ENCODE measurements at places on chromosomes 13 and 19.

DNA sequence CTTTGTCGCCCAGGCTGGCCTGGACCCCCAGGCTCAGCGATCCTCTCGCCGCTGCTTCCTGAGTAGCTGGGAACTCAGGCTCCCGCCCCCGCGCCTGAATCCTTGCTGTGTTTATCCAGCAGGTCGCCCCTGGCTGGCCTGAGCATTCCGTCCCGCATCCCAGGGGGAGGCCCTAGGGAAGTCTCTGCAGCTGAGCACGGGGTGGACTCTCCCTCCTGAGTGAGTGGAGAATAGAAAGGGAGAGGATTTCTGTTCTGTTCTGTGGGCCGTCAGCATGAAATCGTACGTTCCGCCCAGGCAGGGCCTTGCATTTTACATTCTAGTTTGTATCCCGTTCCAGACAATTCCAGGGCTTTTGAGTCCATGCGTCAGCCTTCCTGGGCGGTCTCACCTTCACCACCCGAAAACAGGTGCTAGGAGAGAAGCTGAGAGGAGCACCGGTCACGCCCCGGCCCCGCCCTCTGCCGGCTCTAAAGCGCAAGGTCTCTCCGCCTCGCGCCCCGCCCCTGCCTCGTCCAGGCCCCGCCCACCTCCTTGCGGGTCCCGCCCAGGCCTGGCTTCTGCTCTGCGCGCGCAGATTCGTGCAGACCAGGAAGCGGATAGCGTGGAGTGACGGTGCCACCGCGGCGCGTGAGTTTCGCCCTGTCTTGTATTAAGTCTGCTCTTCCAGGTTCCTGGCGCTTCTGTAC lies at the start of gene ZNF761:
Gene ZNF761 (plus strand): TSS at position 586 of the 689 bp plus-strand sequence. CDS start 15,285 bp downstream, outside the sequence.
- peak; percentile 88 for DNase-seq

DNA sequence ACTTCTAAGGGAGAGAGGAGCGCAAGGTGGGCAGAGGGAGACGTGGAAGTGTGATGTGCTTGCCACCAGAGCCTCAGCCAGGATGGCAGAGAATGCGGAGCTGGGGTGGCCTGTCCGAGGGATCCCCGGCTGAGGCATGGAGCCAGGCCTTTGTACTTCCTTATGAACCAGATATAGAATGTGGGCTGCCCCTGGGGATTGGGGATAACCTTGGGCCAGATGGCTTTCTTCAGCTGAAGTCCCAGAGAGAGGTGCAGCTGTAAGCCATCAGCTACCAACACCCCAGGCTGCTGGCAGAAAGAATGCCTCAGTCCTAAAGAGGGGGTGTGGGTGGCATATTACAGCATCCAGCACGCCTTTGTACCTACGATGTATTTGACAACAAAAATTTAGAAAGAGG lies 25.5 kb upstream of the FBXO17 start:
- DNase-seq = no peak

DNA sequence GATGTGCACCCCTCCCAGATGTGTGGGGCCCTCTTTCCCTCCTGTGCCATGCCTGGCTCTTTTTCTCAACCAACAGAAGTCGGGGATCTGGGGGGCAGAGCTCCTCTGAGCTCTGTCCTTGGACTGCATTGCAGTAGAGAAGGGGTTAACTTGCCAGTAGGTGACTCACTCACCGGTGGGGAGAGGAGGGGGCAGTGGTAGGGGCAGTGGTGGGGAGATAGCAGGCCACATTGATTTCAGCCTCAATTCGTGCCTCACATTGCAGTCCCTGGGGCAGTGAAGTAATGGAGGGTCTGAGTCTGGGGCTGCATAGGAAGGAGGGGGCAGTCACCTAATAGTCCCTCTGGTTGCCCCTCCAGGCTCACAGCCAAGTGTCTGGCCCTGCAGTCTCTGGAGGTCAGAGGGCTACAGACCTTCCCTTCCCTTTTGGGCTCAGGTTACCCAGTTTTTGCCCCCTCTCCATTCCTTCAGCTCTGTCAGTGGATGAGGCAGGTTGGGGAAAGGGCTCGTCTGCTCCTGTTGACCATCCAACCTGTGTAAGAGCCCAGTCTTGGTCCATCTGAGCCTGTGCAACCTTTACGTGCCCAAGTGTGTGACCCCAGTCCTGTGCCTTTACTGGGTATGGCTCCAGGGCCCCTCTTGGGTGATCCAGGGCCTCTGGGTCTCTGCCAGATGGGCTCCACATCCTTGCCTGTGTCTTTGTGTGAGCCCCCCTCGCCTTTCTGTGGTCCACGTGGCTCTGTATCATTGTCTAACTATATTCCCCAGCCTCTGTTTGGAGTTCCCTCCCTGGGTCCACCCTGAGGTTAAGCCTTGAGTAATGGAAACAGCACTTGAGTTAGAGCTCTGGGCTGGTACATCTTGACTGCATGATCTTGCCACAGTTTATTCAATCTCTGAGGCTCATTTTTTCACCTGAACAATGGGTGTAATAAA lies 13.0 kb downstream of the CIC start:
- DNase-seq = no peak

DNA sequence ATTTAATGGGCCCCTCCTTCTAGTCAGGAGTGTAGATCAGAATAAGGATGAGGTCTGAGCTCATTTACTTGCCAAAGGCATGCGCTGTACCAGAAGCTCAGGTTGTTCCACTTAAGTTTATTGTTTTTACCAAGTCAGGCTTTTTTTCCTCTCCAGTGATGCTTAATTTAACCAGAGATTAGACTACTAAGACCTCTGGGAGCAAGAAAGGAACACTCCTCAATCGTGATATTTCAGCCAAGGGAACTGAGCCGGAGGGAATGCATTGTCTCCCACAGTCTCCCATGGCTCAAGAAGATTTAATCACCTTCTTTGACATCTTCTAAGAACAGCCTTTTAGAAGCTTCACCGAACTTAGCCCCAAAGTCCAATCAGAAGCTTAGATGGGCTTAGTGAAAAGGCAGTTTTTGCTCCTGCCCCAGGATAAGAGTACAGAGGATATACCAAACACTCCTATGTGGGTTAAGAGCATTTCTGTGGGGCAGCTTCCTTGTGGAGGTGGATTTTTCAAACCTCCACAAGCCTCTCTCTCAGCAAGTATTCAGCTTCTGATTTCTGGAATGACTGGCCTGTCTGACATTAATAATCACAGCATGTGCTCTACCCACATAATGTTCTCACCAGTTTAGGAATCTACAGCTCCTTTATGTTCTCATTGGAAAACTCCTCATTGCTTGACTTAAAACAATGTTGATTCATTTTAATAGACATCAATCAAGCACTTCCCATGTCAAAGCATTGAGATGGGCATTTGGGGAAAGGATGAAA lies 322.7 kb downstream of the SUCLA2 start:
- no peak for DNase-seq

DNA sequence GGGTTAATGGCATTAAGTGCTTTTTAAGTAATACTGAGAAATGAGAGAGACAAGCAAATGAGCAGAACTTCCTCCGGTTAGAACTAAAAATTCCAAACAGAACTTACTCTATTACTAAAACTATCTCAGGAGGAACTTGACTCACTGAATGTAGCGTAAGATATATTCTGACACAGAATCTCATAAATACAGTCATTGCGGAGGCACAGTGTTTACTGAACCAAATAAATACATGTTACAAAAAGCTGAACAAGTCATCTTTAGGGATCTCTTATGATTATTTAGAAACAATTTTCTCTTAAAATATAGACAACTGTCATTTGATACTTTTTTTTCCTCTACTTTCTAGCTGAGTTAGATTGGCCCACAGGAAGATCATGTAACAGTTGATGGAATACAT lies 283.1 kb downstream of the KLF12 start:
- DNase-seq = no peak

DNA sequence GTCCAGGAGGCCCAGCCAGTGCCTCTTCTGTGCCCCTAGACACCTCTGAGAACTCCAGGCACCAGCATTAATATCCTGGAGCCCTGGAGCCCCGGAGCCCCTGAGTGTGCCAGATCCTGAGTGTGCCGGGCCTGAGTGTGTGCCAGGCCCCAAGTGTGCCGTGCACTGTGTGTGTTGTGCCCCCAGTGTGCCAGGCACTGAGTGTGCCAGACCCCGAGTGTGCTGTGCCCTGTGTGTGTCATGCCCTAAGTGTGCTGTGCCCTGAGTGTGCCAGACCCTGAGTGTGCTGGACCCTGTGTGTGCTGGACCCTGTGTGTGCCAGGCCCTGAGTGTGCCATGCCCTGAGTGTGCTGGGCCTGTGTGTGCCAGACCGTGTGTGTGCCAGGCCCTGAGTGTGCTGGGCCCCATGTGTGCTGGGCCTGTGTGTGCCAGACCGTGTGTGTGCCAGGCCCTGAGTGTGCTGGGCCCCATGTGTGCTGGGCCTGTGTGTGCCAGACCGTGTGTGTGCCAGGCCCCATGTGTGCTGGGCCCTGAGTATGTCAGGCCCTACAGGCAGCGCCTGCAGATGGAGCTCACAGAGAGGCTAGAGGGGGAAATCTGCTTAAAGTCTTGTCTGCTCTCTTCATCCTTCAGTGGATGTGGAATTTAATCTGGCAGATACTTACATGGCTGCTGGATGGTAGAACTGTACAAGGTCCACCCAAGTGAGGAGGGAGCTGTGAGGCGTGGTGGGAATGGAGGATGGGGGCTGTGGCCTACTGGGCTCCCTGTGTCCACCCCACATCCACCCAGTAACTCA lies 53.9 kb downstream of the C13orf46 start:
- DNase-seq = no peak

GRCh38 chr13:105083992-105084391 lies 1451.5 kb downstream of the EFNB2 start:
- no peak for DNase-seq

DNA sequence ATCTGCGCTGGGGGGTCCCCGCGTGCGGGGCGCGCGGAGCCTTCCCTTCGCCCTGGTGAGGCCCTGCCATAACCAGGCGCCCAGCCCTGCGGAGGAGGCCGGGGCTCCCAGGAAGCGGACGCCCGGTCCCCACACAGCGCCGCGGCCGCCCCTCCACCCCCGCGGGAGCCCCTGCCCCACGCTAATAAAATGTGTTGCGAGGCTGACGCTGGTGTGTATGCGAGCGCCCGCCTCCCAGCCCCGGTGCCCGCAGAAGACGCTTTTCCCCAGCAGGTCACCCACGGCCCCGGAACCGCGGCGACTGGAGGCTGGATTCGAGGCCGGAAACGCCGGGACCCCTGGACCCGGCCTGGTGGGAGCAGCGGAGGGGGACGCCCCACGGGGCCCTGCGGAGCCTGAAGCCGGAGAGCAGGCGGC lies 12.1 kb upstream of the CDC34 start:
- DNase-seq = no peak

GRCh38 chr19:48745208-48745995 lies 1.3 kb downstream of the IZUMO1 start:
- DNase-seq = no peak

DNA sequence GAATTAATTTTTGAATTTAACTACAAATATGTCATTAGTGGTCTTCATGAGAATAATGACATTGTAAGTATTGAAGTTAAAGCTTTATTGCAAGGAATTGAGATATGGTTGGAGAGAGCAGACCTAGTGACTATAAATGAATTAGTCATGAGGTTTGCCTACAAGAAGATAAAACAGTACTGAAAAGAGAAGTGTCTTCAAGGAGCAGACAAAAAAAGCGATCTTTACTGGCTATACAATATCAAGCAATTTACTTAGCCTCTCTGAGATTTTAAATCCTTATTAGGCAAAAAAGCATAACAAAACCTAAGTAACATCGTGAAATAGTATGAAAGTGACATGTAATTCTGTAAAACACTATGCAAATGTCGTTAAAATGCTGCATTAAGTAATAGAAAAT lies 435.1 kb upstream of the PCDH20 start:
- DNase-seq = no peak

- no peak for DNase-seq
These were observed 2.8 kb downstream of the FAM124A start for GRCh38 chr13:51225029-51225428.

- no peak for DNase-seq
These were observed 90.4 kb downstream of the STOML3 start for GRCh38 chr13:38900188-38900587.

GRCh38 chr13:112761701-112762689 lies 72.2 kb downstream of the ATP11A start:
- DNase-seq = no peak

GRCh38 chr13:20171364-20171763 lies 10.5 kb upstream of the GJA3 start:
- peak; percentile 77 for DNase-seq

GRCh38 chr13:85816413-85816812 lies 17.2 kb upstream of the SLITRK6 start:
- no peak for DNase-seq

GRCh38 chr13:20350819-20351218 lies 118.7 kb upstream of the GJB6 start:
- DNase-seq = no peak

DNA sequence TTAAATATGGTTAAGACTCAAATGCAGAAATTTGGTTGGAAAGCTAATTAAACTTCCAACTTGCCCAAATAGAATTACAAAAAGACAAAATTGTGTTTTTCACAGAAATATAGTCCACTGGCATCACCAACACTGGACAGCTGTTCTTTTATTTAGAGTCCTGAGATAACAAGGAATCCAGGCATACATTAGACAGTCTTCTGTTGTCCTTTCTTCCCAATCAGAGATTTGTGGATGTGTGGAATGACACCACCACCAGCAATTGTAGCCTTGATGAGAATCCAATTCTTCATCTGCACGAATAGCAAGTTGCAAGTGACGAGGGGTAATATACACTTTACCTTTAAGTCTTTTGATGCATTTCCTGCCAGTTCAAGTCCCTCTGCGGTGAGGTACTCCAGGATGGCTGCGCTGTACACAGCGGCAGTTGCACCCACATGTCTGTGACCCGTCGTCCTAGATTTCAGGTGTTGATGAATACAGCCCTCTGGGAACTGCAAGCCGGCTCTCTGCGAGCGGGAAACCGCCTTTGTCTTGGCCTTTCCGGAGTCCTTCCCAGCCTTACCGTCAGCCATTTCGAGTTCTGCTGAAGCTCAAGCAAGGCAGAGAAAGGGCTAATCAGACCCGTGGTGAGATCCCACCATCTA lies 14.7 kb downstream of the UBAC2 start:
- DNase-seq = no peak

- DNase-seq = no peak
These were observed 202.9 kb upstream of the SERP2 start for GRCh38 chr13:44170731-44171130.

DNA sequence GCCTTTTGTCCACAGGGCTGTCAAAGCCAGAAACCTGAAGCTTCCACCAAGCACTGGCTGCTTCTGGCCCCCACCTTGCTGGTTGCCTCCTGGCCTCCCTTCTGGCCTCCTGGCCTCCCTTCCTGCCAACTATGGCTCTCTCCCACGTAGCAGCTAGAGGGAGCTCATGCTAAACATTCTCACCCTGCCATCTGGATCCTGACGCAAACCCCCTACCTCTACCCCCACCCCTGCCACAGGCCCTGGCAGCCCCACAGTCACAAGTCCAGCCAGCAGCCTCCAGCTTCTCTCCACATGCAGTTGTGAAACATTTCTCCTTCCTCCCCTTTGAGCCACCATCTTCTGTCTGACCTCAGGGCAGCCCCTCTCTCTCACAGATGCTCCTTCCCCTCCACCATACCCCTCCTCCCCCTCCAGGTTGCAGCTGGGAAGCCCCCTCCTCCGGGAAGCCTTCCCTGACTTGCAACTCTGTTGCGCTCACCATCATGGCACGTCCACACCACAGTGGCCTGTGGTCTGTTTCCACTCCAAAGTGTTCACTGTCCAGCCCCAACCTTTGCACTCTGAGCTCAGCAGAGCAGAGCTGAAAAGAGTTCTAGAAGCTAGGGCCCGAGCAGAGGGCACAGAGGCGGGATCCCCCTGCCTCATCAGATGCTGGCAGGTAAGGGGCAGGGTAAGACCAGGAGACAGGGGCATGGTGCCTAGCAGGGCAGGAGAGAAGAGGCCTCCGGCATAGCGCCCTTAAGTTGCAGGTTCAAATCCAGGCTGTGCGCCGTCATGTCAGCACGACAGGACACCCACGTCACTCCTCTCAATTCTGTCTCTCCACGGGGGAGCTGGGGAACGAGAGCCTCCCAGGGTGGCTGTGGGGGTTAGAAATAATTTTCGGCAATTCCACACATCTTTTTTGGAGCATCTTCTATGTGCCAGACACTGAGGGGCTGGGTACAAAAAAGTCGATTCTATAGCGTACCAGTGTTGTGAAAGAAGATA lies 7.3 kb downstream of the ADGRL1 start:
- DNase-seq = no peak
